ENCODE measurements at places on chromosomes 4 and X. TPM values are rescaled to one million over a fixed set of nuclear protein-coding genes. Genes with fewer than 3 reads are reported as not detected.

DNA sequence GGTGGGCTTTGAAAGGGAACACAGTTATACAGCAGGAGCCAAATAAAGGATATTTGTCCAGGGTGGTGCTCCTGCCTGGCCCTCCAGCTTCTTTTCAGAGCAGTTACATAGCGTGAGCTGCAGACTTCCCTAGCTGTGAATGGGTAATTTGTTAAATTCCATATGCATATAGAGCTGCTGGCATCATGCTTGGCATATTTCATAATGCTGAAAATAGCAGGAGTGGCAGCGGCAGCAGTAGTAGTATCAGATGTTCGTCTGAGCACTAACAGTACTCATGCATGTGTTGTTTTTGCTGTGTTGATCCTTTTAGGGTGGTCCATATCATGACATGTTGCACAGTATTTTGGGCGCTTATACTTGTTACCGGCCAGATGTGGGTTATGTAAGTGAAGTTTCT lies 33.6 kb upstream of the TADA2B start:
- DNase-seq = no peak

DNA sequence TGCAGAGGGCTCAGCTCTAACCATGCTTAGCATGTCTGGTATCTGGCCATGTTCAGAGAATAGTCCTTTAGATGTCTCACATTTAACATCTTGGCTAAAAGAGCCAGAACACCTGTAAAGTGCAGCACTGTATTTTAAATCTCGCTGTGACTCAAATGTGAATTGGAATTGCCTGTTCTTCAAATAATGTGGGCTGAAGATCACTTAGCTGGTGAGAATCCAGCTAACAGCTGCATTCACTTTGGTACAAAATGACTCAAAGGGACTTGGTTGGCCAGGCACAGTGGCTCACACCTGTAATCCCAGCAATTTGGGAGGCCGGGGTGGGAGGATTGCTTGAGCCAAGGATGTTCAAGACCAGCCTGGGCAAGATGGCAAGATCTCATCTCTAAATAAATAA lies 63.5 kb upstream of the PLAC8 start:
- DNase-seq = no peak

- no peak for DNase-seq
These were observed 74.3 kb downstream of the WFS1 start for GRCh38 chr4:6343939-6344408.

- DNase-seq = no peak
These were observed 319.5 kb downstream of the ARHGAP10 start for GRCh38 chr4:148051403-148051802.

DNA sequence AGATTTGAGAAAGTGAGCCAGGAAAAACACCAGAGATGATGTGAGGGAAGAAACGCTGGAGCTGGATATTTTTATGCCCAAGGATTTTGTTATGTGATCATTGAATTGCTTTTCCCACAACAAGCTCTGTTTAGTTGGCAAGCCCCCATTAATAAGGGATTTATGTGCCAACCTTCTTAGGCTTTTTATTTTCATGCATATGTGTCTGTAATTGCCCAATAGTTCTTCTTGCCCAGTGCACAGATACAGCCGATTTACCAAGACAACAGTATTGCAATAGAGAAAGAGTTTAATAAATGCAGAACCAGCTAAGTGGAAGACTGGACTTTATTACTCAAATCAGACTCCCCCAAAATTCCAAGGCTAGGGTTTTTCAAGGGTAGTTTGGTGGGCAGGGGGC lies 57.7 kb downstream of the TRIM2 start:
- DNase-seq = no peak

DNA sequence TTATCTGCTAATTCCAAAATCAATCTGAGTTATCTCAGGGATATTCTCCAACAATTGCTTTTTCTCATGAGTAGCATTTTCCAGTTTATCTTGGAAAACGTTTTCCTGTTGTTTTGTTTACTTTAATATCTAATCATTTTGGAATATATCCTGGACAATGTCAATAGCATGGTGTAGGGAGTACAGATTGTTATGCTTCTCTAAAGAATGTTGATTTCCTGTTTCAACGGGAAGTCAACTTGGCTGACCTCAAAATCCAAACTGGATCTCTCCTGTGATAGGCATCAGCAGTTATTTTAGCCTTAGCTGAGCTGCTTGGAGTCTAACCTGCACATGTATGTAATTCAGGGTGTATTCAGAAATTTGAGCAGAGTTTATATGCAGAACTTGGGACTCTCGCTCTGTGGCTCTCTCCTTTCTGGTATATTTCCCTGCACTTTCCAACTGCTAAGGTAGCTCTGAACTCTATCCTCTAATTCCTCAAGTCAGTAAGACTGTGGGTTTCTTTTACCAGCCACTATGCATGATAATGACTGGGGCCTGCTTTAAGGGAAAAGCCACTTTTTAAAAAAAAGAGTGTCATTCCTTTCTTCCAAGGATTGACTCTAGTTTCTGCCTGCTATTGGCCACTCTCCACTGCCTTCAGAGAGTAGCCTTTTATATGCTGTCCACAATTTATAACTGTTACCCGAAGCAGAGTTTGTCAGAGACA lies 7.7 kb downstream of the PRSS48 start:
- no peak for DNase-seq

GRCh38 chr4:156635051-156635450 lies 336.5 kb downstream of the PDGFC start:
- no peak for DNase-seq

- no peak for DNase-seq
These were observed 55.7 kb upstream of the GYPE start for GRCh38 chr4:143961075-143961474.

- DNase-seq = peak; percentile 12
These were observed 1808.9 kb upstream of the TENM3 start for GRCh38 chr4:180434131-180434895.

DNA sequence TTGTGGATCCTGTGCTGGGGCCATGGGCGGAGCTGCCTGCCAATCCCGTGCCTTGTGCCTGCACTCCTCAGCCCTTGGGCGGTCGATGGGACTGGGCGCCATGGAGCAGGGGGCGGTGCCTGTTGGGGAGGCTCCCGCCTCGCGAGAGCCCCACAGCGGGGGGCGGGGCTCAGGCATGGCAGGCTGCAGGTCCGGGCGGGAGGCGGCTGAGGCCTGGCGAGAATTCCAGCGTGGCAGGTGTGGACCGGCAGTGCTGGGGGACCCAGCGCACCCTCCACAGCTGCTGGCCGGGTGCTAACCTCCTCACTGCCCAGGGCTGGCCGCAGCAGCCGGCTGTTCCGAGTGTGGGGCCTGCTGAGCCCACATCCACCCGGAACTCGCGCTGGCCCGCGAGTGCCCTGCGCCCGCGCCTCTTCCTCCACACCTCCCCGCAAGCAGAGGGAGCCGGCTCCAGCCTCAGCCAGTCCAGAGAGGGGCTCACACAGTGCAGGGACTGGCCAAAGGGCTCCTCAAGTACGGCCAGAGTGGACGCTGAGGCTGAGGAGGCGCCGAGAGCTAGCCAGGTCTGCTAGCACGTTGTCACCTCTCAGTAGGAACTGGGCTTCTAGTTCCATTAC lies 85.9 kb downstream of the GBA3 start:
- DNase-seq = no peak

DNA sequence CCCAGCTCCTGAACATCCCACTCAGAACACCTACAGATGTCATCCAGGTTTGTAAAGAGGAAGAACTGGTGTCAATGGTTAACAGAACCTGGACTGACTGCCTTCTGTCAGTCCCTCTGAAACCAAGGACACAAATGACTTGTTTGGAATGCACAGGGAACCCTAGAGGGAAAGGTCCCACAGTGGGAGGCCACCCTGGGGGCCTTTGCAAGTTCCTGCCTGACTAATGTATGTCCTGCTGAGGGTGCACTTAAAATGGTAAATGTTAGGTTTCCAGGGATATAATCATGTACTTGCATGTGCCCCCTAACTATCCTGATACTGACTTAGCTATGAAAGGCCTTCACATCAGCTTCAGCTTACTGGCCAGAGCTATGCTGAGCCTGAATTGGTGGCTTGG lies 15.0 kb upstream of the XAGE2 start:
- DNase-seq = no peak

GRCh38 chrX:149762696-149763614 lies 10.9 kb upstream of the HSFX1 start:
- DNase-seq = no peak

DNA sequence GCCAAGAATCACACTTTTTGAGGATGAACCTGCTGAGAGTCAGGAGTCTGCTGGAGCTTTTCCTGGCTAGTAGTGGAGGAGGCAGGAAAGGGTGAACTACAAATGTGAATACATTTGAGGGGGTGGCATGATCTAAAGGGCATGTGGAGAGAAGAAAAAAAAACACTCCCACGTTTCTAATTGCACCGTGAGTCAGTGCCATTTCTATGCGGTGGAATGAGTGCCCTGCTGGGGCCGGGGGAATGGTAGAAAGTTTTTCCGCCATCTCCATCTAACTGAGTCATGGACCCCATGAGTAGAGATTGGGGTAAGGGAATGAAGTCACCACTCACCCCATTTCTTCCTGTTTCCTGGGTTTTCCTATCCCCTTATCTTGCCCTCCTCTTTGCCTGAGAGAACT lies 19.8 kb downstream of the BEX3 start:
- no peak for DNase-seq

GRCh38 chrX:45026036-45026435 lies 153.0 kb downstream of the KDM6A start:
- DNase-seq = no peak

DNA sequence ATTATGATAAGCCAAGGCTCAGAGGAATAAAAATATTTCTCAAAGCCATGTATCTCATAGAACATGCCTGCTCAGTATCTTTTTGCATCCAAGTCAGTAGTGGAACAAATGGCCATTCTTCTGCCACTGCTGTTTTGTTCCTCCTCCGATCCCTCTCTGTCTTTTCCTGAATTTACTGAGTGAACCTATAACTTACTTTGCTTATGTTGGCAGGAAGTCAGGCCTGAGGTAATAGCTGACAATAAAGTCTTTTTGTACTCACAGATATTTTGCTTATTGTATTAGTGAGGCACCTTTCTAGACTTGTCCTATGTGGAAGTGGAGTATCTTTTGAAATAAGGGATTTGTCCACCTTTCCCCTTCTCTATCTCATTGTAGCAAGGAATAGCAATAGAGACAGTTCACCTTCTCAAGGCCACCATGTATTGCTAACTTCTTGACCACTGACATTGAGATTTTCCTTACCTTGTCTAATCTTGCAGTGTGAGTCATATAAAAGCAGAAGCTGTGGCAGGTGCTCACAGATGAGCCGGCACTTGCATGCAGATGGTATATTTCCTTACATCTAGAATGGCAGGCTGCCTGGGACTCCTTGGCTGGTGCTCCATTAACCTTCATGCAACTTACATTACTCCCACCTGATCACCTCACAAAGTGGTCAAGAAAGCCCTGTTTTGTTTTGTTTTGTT lies 68.2 kb downstream of the AGTR2 start:
- no peak for DNase-seq

DNA sequence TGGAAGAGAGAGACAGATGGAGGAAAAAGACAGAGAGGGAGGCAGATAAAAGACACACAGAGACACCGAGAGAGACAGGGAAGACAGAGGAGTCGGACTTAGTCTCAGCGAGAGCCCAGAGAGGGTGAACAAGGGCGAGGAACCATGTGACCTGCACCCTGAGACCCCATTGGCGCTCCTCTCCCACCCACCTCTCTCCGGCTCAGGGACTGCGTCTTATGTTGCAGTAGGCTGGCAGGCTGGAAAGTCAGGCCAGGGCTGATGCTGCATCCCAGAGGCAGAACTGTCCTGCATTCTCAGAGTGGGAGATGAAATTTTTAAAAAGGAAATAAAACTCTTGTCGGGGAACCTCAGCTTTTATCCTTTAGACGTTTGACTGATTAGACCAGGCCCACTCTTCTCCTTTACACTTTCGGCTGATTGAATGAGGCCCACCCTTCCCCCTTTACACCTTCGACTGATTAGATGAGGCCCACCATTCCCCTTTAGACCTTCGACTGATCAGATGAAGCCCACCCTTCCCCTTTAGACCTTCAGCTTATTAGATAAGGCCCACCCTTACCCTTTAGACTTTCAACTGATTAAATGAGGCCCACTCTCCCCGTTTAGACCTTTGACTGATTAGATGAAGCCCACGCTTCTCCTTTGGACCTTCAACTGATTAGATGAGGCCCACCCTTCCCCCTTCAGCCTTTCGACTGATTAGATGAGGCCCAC lies 29.5 kb upstream of the IL3RA start:
- no peak for DNase-seq

DNA sequence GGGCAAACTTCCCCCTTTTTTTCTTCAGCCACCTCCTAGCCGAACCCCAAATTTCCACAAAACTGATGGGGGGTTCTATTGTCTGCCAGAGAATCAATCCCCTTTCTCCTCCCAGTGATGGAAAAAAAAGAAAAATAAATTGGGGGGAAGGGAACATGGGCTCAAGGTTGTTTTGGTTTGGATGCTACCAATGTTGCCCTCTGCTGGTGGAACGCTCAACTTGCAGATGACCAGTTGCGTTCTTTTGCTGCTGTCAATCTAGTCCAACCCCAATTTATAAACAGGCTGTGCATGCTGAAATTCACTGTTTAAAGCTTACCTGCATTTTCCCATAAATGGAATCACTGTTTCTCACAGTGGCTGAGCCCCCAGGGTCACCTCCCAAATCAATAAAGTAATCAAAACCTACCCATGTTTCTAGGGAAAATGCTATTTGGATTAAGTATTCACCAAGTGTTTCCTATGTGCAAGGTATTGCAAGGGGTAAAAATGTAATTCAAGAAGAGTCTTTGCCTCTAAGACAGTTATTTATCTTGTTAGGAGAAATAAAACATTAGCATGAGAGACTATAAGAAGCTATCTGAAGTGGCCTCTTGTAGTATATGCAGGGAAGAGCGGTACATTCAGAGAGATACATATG lies 116.7 kb upstream of the TMEM164 start:
- no peak for DNase-seq

GRCh38 chr4:53693408-53693807 lies 102.1 kb upstream of the LNX1 start:
- no peak for DNase-seq

- no peak for DNase-seq
These were observed 26.4 kb downstream of the DOK7 start for GRCh38 chr4:3489451-3489962.

Gene CT55
- not detected for polyA plus RNA-seq

Gene FGFBP1
- polyA plus RNA-seq = 0.23 TPM

Gene LANCL3
- 0.43 TPM for polyA plus RNA-seq

Gene AMTN
- not detected for polyA plus RNA-seq

Gene UGT2A2
- not detected for polyA plus RNA-seq

Gene SERPINA7
- polyA plus RNA-seq = not detected

Gene HPGD
- 8.2 TPM for polyA plus RNA-seq

Gene VCX2
- not detected for polyA plus RNA-seq

Gene FAM120C
- 7.8 TPM for polyA plus RNA-seq

Measured in muscle of back (tissue), 13 donors.